ENCODE measurements at places on chromosomes 2 and 18. TPM values are rescaled to one million over a fixed set of nuclear protein-coding genes. Genes with fewer than 3 reads are reported as not detected.

GRCh38 chr2:39696838-39697237, 31.1 kb downstream of the TMEM178A start:
- DNase-seq: peak; percentile 85

- peak; percentile 88 for DNase-seq
Measured at GRCh38 chr2:133200684-133201421, 367.4 kb downstream of the NCKAP5 start.

- no peak for DNase-seq
Measured at GRCh38 chr2:75421986-75422385, 138.8 kb downstream of the EVA1A start.

DNA sequence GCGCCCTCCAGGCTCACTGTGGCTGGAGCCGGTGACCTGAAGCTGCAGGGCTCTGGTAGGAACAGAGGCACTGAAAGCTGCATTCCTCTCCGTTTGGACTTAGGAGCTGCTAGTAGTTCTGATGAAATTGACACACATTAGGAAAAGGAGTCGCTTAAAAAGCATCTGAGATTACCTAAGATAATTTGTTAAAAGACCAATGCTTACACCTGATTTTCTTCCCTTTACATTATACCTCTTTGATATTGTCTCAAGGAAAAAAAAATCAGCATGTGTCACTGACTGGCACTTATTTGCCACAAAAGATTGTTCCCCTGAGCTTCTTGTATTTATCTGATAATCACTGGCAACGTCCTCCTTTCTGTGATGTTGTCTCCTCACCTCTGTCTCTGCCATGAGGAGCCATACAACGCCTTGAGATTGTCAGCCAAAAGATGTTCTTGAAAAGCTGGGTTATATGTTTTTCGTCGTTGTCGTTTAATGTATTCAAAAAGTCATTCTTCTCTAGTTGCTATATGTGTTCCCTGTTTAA, 618 bp upstream of the CHN1 start:
- DNase-seq: no peak

- no peak for DNase-seq
Measured at GRCh38 chr18:63142594-63143225, 176.9 kb downstream of the BCL2 start.

- no peak for DNase-seq
Measured at GRCh38 chr2:96737831-96738230, 2.0 kb downstream of the LMAN2L start.

Gene INSIG2
- 9.5 TPM for total RNA-seq

Gene NEU2
- not detected for total RNA-seq

Gene NEB
- 0.41 TPM for total RNA-seq

Data from fibroblast of the aortic adventitia (primary cell).